IMR-90 (cell line): ENCODE measurements at places on chromosomes 2 and 18.

DNA sequence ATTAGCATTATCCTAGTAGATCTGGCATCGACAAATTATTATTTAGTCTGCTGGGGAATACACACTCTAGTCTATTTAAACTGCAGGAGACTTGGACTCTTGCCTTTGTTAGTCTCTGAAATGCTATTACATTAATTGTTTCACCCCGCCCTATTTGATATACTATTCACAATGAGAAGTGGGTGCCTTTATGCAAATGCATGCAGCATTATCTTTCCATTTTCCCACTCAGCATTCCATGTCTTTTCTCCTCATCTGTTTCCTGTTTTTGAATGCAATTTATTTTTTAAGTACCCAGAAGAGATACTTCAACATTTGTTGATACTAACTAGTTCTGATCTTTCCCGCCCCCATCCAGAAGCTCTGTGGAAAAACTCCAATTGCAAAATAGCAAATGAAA is 395.3 kb upstream of the NXPH2 start:
- H3K36me3 ChIP-seq: no peaks in the 10 kb centered on the region
- H3K27ac ChIP-seq: no peak overlapping the region
- no peak for DNase-seq
- H3K4me1 ChIP-seq: no peaks in the 10 kb centered on the region

GRCh38 chr2:105521176-105521575 is 122.3 kb upstream of the FHL2 start:
- no peak overlapping the region for H3K27ac ChIP-seq
- H3K4me1 ChIP-seq: peaks cover 2% of the 10 kb centered on the region; the same call in 1 of the 2 replicates
- peak; percentile 15 for DNase-seq
- peaks cover 7% of the 10 kb centered on the region; the same call in 1 of the 2 replicates for H3K27me3 ChIP-seq
- H3K36me3 ChIP-seq: no peaks in the 10 kb centered on the region

DNA sequence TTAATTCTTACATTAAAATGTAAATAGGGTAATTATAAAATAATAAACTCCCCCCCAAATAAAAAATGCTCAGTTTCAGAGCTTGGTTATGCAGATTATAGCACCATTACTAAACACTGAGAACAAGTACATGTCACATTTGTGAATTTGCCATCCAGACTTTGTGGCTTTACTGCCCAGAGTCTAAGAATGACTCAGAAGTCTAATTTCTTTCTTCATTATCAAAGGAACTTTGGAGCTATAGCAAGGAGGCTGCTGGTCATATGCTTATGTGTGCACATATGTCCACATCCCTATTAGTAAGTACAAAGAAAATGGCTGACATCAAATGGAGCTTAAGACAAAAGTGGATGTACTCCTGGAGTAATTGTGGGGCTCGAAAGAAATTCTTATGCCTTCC is 248.5 kb upstream of the SESTD1 start:
- no peak overlapping the region for H3K27ac ChIP-seq
- no peaks in the 10 kb centered on the region for H3K36me3 ChIP-seq
- peak; percentile 2 for DNase-seq
- no peak overlapping the region for H3K4me3 ChIP-seq
- H3K27me3 ChIP-seq: no peaks in the 10 kb centered on the region
- no peaks in the 10 kb centered on the region for H3K4me1 ChIP-seq

DNA sequence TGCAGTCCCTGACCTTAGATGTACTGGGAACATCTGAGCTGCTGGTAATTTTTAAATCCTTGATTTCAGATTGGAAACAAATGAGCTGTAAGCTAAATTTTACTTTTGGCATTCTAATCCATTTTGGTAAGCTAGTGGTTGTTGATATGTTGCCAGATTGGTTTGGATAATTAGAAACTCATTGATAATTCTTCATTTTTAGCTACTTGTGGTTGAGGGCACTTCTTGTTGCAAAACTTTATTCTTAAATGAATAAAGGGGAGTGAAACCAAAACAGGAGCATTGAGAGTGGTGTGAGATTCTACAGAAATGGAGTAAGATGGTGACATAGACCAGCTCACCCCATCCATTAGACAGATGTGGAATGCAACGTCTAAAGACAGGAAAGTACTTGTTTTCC is 64.5 kb downstream of the ITGB1BP1 start:
- no peak overlapping the region for H3K27ac ChIP-seq
- H3K27me3 ChIP-seq: no peaks in the 10 kb centered on the region
